KG1 (cell line): ENCODE measurements at places on chromosomes 5 and 9.

GRCh38 chr5:20615888-20616563, 628.0 kb upstream of the CDH18 start:
- DNase-seq: no peak

DNA sequence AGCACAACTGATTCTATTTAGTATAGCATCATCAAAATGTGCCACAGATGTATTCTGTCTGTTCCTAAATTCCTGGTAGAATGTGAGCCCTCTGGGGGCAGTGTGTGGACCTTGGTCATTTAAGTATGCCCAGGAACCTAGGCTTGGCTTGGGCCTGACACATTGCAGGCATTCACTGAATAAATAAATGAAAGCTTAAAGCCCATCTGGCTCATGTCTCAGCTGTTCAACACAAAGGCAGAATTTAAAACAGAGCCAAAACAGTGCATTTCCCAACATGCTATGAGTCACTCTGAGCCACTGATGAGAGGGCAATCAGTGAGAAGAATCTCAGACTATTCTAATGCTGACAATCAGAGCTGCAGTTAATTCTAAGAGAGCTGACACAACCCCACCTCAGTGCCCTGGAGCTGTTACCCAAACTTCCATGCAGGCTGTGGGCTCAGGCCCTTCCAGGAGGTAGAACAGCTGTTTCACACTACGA, 8.1 kb downstream of the FAM193B start:
- no peak for DNase-seq

DNA sequence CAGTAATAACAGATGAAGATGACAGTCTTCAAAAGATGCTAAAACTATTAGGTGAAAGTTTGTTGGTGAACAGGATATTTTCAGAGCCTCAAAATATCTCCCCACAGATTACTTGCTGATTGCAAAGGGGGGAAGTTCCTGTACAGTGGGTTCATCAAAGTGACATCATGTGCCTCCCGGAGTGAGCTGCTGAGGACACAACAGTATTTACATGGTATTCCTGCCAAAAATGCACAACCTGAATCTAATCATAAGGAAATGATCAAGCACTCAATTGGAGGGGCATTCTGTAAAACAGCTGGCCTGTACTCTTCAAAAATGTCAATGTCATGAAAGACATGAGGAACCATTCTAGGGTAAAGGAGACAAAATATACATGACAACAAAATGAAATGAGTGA, 18.9 kb upstream of the GLIS3 start:
- no peak for DNase-seq

DNA sequence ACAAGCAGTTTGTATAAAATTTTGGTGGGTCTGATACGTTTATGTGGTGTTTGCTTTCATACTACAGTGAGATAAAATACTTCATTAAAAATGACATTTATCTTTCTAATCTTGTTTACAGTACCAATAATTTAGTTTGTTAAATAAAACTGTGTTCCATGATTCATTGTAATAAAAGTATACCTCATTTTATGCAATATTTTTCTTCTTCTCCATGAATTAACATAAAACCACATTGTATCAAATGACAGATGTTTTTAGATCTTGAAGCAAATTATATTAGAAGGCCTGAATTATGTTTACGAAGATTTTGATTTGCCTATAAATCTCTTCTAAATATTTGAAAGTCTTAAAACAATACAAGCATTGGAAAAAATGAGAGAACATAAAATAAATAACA, 1443.0 kb upstream of the CDH6 start:
- DNase-seq: no peak

DNA sequence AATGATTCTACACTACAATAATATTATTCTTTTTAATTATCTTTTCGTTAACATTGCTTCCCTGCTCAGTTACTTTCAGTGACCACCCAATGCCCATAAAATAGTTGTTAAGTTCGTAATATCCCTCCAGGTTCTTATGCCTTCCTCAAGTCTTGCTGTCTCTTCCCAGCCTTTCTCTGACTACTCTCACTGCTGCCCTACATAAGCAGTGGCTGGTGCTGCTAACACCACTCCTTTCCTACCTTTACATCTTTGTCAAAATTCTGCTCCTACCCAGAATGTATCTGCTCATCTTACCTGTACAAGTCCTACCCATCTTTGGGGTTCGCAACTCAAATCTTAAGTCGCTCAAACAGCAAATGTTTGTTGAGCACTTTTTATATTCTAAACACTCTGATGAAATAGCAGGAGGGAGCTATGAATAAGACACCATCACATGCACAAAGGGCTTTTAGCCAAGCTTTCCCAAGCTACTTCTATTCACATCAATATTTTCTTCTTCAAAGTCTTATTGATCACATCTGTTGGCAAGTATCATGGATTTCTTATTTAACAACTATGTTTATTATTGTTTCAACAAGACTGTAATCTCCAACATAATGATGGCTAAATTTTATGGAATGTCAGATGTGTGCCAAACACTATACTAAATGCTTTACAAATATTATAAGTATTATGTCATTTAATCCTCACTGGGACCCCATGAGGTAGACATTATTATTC, 29.5 kb downstream of the SLC25A46 start:
- no peak for DNase-seq

GRCh38 chr5:58484505-58484904, 6.7 kb upstream of the GAPT start:
- no peak for DNase-seq

DNA sequence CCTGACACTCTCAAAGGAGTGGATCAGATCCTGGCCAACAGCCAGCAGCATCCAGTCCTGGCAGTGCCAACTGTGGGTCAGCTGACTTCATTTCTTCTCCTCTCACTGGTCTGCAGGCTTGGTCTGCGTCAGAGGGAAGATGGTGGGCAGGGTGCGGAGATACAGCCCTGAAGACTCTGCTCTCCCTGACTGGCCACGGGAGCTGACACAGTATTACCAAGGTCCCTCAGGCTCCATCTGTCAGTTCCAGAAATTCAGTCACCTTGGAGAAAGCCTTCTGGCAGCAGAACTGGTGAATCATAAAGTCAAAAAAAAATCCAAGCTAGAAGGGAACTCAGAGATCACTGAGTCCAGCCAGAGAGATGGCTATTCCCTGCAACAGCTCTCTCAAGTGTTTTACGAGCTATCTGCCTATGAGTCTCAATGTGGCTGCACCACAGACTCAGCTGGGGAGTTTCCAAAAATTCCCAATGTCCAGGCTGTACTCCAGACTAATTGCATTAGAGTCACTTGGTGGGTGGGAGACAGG, 27.9 kb downstream of the C1QTNF2 start:
- DNase-seq: no peak

GRCh38 chr5:133840168-133840567, 128.3 kb downstream of the C5orf15 start:
- no peak for DNase-seq

DNA sequence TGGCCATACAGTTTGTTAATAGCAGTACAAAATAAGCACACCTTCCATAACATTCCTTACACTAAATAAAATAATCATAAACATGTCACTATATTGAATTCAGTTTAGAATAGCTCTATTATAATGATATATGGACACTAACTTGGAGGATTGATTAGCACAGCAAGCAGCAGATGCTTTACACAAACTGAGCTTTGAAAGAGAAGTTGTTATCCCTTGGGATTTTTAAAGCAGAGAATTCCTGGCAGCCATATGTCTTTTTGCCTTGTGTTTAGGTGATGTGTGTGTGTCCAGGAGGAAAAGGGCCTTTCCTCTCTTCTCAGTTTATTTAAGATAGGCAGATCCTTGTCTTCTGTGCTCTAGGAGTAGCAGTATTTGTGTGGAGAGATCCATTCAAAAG, 232.2 kb upstream of the GRIN3A start:
- no peak for DNase-seq

DNA sequence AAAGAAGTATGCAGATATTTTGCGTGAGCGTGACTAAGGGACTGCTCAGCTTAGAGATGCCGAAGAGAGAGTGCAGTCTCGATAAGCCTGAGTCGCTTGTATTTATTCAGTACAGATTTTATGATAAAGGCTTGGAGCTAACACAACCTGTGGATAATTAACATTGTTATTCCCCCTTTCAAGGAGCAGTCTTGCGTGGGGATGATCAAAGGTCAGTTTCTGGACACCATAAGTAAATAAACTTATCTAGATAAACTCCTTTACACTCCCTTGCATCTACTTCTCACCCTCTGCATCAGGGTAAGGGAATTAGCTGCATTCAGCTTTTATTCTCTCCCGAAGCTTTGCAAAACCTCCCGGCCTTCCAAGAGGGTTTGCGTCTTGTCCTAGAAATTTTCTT, 357.8 kb upstream of the ST8SIA4 start:
- DNase-seq: no peak

DNA sequence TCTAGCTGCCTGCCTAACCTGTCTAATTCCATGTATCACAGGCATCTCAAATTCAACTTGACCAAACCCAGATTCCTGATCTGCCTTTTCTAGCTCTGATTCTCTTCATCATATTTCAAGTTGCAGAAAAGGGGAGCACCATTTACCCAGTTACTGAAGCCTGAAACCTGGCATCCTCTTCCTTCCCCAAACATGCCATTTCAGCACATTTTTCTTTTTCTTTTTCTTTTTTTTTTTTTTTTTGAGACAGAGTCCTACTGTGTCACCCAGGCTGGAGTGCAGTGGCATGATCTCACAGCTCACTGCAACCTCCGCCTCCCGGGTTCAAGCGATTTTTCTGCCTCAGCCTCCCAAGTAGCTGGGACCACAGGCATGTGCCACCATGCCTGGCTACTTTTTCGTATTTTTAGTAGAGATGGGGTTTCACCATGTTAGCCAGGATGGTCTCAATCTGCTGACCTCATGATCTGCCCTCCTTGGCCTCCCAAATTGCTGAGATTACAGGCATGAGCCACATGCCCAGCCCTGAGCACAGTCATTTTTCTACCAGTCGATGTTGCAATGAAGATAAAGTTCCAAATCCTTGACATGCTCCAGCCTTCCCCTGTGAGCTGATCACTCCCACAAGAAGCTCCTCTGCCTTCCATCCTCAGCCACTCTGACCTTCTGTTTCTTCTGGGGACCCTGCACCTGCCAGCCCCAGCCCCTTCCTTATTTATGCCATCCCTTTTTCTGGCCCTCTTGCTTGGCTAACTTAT, 32.2 kb downstream of the ACER2 start:
- no peak for DNase-seq

DNA sequence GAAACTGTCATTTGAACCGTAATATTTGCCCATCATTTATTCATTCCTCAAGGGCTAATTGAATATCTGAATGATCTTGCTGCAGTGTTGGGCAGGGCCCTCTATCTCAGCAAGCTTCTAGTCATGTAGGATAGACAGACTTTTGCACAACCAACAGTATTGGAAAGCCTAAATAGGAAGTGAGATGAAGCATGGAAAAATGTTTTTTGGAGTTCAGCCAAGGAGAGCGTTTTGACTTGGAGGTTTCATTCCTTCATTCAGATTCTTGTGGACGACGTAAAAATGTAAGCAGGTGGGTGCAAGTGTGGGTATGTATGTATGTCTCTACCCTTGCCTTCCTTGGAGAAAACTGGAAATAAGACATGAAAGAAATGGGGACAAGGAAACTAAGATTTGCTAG, 15.5 kb downstream of the DAPK1 start:
- no peak for DNase-seq

- DNase-seq: no peak
Measured at GRCh38 chr9:37273595-37273994, 148.9 kb upstream of the GRHPR start.

- DNase-seq: no peak
Measured at GRCh38 chr9:129547063-129547462, 73.8 kb downstream of the C9orf50 start.

DNA sequence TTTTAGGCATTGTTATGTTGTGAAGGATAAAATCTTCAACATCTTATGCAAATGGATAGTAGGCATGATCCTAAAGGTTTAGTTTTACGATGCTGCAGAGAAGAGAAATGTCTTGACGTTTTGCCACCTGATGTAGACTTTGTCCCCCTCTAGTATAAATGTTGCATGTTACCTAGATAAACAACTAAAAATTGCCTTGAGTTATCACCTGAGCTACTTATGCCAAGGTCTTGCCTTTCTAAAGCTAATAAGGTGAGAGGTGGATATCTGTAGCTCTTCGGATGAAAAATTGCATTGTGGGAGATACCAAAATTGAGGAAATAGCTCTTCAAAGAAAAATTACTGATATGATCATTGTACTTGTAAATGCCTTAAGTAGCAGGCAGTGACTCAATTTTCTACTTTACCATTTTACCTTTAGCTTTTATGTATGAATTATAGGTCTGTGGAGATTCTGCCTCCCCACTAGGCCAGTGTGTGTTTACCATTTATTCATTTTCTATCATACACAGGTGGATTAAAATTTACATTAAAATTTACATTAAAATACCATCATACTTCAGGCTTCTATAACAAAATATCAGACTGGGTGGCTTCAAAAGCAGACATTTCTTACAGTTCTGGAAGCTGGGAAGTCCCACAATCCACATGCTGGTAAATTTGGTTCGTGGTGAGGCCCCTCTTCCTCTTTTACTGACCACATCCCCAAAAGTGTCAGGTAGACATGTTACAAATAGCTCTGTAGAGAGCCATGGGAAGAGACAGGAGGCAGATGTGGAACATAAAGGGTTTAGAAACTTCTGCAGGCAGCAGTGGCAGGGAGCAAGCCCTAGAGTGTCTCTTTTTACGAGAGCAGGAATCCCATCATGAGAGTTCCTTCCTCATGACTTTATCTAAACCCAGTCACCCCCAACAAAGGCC, 100.7 kb upstream of the ERBIN start:
- peak; percentile 59 for DNase-seq

GRCh38 chr5:101675510-101676219, 620.4 kb downstream of the SLCO4C1 start:
- DNase-seq: no peak

GRCh38 chr5:38051711-38052511, 206.4 kb upstream of the EGFLAM start:
- no peak for DNase-seq

DNA sequence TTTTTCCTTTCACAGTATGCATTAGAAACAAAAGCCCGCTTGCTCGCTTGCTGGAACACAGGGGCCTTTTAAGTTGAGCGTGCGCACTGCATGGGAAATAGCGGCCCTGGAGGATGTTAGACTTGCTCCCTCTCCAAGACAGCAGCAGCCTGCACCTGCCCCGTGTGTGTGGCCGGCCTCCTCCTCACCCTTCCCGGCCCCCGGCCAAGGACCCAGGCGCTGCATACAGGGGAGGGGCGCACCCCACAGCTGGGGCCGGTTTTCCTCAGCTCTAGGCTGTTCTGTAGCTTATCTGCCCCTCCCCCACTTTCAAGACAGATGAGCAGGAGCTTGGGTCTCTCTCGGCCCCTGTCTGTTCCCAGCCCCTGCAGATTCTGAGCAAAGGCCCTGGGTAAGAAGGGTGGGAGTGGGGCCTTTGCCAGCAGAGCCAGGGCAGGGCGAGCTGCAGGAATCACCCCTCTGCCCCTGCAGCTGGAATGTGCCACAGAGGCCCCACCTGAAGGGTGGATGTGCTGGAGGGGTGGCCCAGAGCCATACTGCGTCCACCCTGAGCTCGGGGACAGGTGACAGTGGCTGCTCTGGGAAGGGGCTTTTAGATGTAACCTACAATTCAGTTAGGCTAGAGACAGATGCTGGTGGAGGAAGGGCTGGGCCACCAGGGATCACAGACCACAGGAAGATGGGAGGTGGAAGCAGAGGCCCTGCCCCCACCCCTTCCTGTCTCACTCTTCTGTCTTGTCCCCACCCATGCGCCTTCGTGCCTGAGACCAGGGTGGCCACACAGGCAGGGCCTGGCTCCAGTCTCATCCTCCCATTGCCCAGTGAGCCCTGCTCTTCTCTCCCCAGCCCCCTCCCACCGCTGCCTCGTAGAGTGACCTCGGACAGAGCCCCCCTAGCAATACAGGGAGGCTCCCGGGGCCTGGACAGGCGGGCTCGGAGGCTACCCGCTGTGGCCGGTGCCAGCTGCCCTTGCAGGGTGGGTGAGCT, 132.4 kb downstream of the DAB2IP start:
- no peak for DNase-seq

- peak; percentile 72 for DNase-seq
Measured at GRCh38 chr5:170420806-170421412, 31.7 kb upstream of the KCNMB1 start.
